ENCODE measurements at places on chromosomes 6 and 20. TPM values are rescaled to one million over a fixed set of nuclear protein-coding genes. Genes with fewer than 3 reads are reported as not detected.

The ADGRG6 gene
- polyA plus RNA-seq = not detected

The HLA-DRB1 gene
- polyA plus RNA-seq = 1,928 TPM

The GPX5 gene
- polyA plus RNA-seq = not detected

The VNN1 gene
- polyA plus RNA-seq = not detected

The ADGRB3 gene
- polyA plus RNA-seq = not detected

The ZFAND3 gene
- 6.4 TPM for polyA plus RNA-seq

The ABHD16B gene
- 0.19 TPM for polyA plus RNA-seq

The THEMIS gene
- polyA plus RNA-seq = 2.3 TPM

The LST1 gene
- polyA plus RNA-seq = 20.5 TPM

The CGA gene
- polyA plus RNA-seq = not detected

The GRM1 gene
- polyA plus RNA-seq = not detected

The BPI gene
- polyA plus RNA-seq = not detected

The CST5 gene
- not detected for polyA plus RNA-seq

The BMP2 gene
- polyA plus RNA-seq = not detected

The MYLK4 gene
- 0.08 TPM for polyA plus RNA-seq

The SLC32A1 gene
- not detected for polyA plus RNA-seq

The ELOVL5 gene
- 156 TPM for polyA plus RNA-seq

The PPP1R16B gene
- polyA plus RNA-seq = 68.0 TPM

The MYH7B gene
- 0.34 TPM for polyA plus RNA-seq

The FAM217A gene
- polyA plus RNA-seq = not detected

The C20orf144 gene
- polyA plus RNA-seq = not detected
